ENCODE measurements at places on chromosomes 6 and 20.
A peak's percentile ranks its signal among the peaks of the same experiment; 100 is the strongest.

GRCh38 chr6:3227363-3228045 lies at the start of gene TUBB2B:
TSS of gene TUBB2B (minus strand) at chr6:3227653. CDS start at chr6:3227543, 110 bp downstream.
- H3K27ac ChIP-seq = no peak within 1 kb of the TSS
- H3K4me1 ChIP-seq = peaks cover 45% of the 10 kb centered on the region
- H3K36me3 ChIP-seq = no peaks in the 10 kb centered on the region
- DNase-seq = no peak

GRCh38 chr6:2196079-2196679 lies 49.2 kb downstream of the GMDS start:
- no peaks in the 10 kb centered on the region for H3K27me3 ChIP-seq
- peak; percentile 33 for DNase-seq
- no peak overlapping the region for H3K27ac ChIP-seq
- no peak overlapping the region for H3K4me3 ChIP-seq
- H3K4me1 ChIP-seq = no peaks in the 10 kb centered on the region
- H3K36me3 ChIP-seq = no peaks in the 10 kb centered on the region

- no peak overlapping the region for H3K27ac ChIP-seq
- H3K36me3 ChIP-seq = no peaks in the 10 kb centered on the region
- no peak for DNase-seq
- no peaks in the 10 kb centered on the region for H3K27me3 ChIP-seq
- no peaks in the 10 kb centered on the region for H3K4me1 ChIP-seq
Observed at GRCh38 chr6:84048588-84048987, 15.0 kb downstream of the MRAP2 start.

- H3K4me1 ChIP-seq = no peaks in the 10 kb centered on the region
- H3K36me3 ChIP-seq = no peaks in the 10 kb centered on the region
- H3K27ac ChIP-seq = no peak overlapping the region
- H3K27me3 ChIP-seq = no peaks in the 10 kb centered on the region
Observed at GRCh38 chr20:24443436-24443835, 26.0 kb upstream of the SYNDIG1 start.

DNA sequence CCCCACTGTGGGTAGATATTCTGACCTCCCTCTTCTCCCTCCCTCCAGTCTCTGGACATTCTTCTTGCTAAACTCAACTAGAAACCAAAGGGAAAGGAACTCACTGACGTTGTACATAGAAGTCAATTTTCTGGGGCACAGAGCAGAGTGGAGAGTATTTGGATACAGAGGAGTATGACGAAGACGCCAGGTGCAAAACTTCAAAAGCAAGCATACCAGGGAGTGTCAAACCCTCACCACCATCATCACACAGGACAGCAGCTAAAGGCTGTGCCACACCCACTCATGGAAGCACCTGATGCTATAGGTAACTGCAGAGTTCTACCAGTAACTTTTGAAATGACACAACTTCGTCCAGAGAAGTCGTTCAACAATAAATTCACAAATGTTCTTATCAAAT lies 64.8 kb downstream of the FYN start:
- peak overlapping the region; percentile 66 for H3K27ac ChIP-seq
- no peak overlapping the region for H3K4me3 ChIP-seq
- H3K36me3 ChIP-seq = no peaks in the 10 kb centered on the region

DNA sequence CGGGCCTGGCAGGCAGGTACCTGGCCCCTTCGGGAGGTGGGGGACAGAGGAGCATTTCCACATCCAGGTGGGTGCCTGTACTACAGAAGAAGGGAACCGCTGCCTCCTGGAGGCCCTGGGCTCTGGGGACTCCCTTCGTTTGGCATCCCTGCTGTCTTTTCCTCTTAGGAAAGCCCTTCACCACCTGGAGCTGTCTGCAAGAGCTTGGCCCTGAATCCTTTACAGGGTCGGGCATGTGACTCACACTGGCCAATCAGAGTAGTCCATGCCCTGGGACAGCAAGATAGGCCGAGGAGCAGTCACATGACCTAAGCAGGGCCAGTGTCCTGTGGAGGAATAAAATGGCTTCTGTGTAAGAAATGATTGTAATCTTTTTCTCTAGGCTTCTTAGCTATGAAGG lies 224.9 kb downstream of the ANKRD60 start:
- no peak for DNase-seq
- H3K36me3 ChIP-seq = no peaks in the 10 kb centered on the region
- no peak overlapping the region for H3K4me3 ChIP-seq
- no peaks in the 10 kb centered on the region for H3K27me3 ChIP-seq
- no peaks in the 10 kb centered on the region for H3K4me1 ChIP-seq

GRCh38 chr20:1651268-1652058 lies 6.1 kb downstream of the SIRPG start:
- peaks cover 56% of the 10 kb centered on the region for H3K4me1 ChIP-seq
- H3K27ac ChIP-seq = peak overlapping the region; percentile 41
- H3K36me3 ChIP-seq = no peaks in the 10 kb centered on the region
- peak overlapping the region; percentile 8 for H3K4me3 ChIP-seq

DNA sequence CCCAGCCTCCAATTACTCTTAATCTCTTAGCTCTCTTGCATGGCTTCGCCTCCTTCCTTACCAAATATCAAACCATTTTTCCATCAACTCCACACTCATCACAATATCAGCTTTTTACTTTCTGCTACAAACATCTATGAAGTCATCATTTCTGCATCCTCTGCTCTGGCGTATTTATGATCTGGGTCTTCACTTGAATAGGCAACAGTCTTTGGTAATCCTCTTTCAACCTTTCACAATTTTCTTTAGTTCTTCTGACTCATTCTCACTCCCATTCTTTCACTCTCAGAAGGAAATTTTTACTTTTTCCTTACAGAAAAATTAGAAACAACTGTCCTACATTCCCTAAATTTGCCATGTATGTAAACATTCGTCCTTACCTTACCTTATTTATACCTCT lies 522.4 kb downstream of the HDGFL1 start:
- no peak overlapping the region for H3K4me3 ChIP-seq
- H3K27me3 ChIP-seq = no peaks in the 10 kb centered on the region
- no peaks in the 10 kb centered on the region for H3K4me1 ChIP-seq
- H3K36me3 ChIP-seq = no peaks in the 10 kb centered on the region
- H3K27ac ChIP-seq = no peak overlapping the region

DNA sequence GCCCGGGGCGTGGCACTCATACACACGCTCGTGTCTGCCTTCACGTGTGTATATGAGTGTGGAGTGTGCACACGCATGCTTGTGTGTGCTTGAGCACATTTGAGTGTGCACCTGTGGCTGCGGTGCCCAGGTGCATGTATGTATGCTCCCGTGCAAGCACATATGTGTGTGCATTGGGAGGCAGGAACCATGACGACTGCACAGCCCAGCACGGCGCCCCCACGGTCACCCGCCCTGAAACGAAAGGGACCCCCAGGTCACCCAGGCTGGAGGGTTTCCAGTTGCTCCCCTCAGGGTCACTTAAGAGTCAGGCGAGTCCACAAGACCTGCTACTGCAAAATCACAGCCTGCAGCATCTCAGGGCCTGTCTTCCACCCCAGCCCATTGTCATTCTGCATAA lies 94.7 kb downstream of the YTHDF1 start:
- no peaks in the 10 kb centered on the region for H3K36me3 ChIP-seq
- no peaks in the 10 kb centered on the region for H3K4me1 ChIP-seq
- no peaks in the 10 kb centered on the region for H3K27me3 ChIP-seq
- no peak overlapping the region for H3K27ac ChIP-seq
- no peak overlapping the region for H3K4me3 ChIP-seq
- no peak for DNase-seq

DNA sequence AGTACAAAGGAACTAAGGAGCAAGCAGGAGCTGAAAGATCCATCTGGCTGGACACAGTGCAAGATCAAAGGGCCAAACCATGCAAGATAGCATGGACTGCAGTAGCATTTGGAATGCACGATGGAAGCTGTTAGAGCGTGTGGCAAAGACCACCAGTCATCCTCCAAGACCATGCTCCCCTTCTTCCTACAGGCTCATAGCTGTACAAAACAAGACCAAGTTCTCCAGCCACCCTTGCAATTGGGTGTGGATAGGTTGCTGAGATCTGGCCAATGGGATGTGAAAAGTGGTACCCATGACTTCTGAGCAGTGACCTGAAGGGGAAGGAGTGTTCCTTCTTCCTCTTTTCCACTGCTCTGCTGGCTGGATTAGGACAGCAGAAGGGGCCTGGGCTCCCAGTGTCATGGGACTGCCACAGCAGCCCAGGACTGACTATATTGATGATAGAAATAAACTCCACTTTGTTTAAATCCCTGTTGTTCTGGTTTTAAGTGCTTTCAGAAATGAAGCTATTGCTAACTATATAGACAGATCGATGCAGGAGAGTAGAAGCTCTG lies 64.9 kb downstream of the SLC22A23 start:
- no peak overlapping the region for H3K27ac ChIP-seq
- no peak for DNase-seq
- no peak overlapping the region for H3K4me3 ChIP-seq
- H3K36me3 ChIP-seq = no peaks in the 10 kb centered on the region

DNA sequence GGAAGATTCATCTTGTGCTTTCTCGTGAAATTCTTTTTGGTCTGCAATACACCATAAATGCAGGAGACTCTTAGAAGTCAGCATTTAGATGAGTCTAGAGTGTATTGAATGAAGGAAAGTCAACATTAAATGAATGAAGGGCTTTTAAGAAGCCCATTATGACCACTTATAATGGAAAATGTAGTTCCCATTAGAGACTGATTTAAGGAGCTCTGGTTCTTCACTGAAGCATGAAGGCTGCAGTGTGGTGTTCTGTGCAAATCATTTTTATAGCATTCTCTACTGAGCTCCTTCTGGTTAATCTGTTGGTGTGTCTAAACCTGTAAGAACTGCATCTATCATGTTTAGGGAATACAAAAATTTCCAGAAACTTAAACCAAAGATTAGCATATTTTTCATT lies 19.7 kb downstream of the NCOA7 start:
- H3K27ac ChIP-seq = no peak overlapping the region
- H3K36me3 ChIP-seq = peaks cover 5% of the 10 kb centered on the region
- H3K27me3 ChIP-seq = no peaks in the 10 kb centered on the region
- no peak for DNase-seq
- no peaks in the 10 kb centered on the region for H3K4me1 ChIP-seq
